ENCODE measurements at places on chromosomes 1 and 21.

DNA sequence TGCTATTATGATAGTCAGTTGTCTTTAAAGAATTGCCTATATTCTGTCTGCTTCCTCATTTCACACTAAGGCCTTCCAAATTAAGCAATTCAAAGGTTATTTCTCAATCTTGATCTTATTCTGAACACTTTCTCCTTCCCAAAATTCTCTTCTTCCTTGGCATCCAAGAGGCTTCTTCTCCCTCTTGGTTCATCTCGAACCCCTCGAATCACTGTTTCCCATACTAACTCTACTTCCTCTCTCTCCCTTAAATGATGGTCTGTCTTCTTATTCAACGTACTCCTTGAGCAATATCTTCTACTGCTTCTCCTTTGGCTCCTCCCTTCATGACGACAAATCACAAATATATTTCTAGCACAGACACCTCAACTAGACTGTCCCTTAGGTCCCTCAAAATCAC, 4.5 kb downstream of the COPA start:
- DNase-seq: no peak

DNA sequence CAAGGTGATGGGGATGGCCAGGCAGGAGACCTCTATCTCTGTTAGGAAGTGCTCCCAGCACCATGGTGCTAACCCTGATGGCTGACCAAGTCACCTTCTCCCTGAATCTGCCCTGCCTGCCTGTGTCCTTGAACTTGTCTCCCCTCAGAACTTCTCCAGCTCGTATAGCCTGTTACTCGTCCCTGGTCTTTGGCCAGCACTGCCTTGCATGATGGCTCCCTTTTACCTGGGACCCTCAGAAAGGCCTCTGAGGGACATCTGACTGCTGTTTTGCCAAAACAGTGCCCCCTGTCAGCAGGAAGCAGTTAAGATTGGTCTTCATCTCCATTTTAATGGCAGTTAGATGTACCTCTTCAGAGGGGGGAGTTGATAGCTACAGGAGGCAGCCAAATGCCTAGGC, 148.3 kb downstream of the RHOU start:
- no peak for DNase-seq

- no peak for DNase-seq
Observed at GRCh38 chr1:3306583-3307291, 147.7 kb upstream of the ARHGEF16 start.

- DNase-seq: no peak
Observed at GRCh38 chr1:60423146-60423780, 349.7 kb upstream of the C1orf87 start.

GRCh38 chr1:113990530-113990929, 11.3 kb downstream of the OLFML3 start:
- no peak for DNase-seq

DNA sequence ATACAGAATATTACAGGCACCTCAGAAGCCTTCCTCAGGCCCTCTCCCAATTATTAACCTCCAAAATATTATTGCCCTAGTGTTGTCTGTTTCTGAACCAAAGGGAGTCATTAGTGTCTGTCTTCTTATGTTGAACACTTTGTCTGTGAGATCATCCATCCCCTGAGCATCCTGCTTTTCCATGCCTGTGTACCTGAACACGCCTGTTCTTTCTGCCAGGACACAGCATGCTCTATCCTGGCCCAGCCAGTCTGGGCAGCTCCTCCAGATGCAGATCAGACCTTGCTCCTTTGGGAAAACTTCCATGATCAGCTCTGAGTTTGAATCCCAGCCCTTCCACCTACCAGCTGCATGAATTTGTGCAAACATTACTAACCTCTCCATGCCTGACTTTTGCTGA, 11.0 kb upstream of the CDC42 start:
- DNase-seq: no peak

- no peak for DNase-seq
Observed at GRCh38 chr21:37912616-37913015, 3.6 kb downstream of the KCNJ6 start.

DNA sequence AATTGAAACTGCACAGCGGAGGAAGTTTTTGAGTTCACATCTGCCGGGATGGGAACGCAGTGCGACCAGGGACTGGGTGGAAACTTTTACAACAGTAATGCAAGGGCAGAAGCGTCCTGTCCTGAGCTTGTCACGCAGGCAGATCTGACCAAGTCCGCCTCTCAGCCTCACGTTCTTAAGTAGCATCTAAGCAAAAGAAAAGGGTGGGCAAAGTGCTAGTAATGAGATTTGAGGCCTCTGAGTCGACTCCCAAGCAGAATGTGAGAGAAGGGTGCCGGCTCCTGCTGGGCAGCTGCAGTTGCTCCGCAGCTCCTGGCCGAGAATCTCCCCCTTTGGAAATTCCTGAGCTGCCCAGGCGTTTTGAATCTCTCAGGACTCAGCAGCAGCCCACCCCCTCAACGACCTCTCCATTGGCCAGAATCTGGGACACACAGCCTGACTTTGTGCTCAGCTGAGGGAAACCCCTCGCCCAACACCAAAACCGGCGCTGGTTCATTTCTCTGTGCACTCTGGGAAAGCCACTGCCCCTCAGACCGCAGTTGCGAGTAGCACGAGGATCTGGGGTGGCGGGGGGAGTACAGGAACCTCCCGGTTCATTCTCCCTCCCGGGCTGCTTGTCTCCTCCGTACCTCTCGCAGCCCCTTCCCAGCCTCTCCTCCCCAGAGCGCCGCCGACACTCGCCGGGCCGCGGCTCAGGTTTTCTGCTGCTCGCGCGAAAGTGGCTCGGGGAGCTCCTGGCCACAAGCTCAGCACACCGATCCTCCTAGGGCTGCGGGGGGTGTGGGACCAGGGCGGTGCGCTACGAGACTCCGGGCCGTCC, 913 bp upstream of the S1PR1 start:
- peak; percentile 62 for DNase-seq

- peak; percentile 35 for DNase-seq
Observed at GRCh38 chr1:101567582-101568189, 330.9 kb downstream of the S1PR1 start.

- no peak for DNase-seq
Observed at GRCh38 chr1:111481387-111482221, 7.8 kb downstream of the C1orf162 start.

- no peak for DNase-seq
Observed at GRCh38 chr1:240878631-240879030, 266.7 kb upstream of the GREM2 start.

DNA sequence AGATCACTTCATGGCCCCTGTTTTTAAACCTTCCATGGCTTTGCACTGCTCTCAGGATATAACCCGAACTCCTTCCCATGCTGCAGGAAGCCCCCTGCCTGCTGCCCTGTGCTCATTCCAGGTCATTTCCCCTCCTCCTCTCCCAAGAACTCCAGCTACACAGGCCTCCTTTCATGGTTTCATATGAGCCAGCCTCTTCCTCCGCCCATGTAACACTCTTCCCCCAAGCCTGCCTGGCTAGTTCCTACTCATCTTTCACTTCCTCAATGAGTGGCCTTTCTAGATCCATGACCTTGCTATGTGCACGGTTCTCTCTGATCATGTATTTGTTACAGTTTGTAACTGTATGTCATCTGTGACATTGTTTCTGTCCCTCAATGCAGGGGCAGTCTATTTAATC, 3.1 kb upstream of the NCF2 start:
- no peak for DNase-seq
